ENCODE measurements at places on chromosomes 16 and 17. TPM values are rescaled to one million over a fixed set of nuclear protein-coding genes. Genes with fewer than 3 reads are reported as not detected.

Gene CLEC18C
- not detected for total RNA-seq

Gene SEZ6L2
- 0.63 TPM for total RNA-seq

Gene GPT2
- total RNA-seq, result 101 TPM

Gene ABCA6
- 50.2 TPM for total RNA-seq

Gene OTOP3
- total RNA-seq, result not detected

GRCh38 chr16:65312795-65313194 lies 190.9 kb upstream of the CDH11 start:
- no peak for DNase-seq

DNA sequence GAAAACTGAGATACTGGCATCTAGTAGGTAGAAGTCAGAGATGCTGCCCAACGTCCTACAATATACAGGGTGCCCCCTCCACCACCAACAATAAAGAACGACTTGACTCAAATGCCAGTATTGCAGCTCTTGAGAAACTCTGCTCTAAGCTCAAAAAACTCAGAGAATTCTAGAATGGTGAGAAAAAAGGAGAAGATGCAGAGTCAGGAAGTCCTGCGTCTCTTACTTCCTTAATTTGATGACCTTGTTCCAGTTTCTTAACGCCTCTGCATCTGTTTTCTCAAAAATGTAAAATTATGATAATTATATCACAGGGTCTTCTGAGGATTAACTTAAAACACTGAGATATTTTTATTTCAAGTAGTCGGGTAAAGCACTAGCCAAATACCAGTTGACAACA lies 1.7 kb upstream of the HSBP1 start:
- no peak for DNase-seq

DNA sequence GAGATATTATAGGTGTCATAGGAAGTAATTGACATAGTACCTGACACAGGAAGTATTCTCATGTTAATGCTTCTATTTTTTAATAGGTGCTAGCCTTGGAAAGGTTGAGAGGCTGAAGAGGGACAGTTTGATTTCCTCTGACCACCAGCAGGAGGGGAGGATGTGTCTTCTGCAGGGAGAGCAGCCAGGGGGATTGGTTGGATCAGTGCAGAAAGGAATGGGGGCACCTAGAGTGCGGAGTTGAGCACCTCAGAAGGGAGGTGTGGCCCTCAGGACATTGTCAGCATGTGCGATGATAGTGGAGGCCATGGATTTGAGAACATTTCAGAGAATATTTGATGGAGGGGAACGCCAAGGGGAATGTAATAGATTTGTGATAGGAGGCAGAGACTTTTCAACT lies 23.4 kb downstream of the HAPSTR1 start:
- no peak for DNase-seq

- DNase-seq, result no peak
These were observed 99.7 kb downstream of the CBLN1 start for GRCh38 chr16:49181791-49182518.

DNA sequence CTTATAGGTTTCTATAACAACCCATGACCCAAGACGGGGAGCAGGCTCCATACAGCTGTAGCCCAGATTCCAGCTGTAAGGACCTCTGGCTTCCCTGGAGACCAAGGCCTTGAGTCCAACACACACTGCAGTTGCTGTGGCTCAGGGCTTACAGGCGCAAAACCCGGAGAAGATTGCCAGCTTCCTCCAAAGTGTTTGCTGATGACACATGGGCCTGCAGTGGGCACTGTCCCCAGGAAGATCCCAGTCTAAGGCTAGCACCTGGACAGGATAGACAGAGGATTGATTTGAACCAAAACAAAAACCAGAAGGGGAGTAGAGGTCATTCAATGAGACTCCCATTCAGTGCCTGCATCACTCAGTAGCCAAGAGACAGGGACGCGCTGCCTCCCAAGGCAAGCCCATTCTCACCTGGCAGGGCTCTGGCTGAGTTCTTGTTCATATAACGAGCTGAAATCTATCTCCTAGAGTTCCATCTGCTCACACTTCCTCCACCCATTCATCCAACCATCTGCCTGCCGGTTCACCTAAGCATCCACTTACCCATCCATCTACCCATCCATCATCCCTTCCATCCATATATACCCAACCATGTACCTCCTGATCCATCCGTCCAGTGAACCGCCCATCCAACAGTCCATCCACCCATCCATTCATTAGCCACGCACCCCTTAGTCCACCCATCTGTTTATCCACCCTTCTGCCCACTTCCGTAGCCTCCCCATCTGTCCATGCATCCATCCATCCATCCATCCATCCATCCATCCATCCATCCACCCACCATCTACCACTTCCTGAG lies 10.2 kb downstream of the RAB11FIP4 start:
- DNase-seq, result no peak

DNA sequence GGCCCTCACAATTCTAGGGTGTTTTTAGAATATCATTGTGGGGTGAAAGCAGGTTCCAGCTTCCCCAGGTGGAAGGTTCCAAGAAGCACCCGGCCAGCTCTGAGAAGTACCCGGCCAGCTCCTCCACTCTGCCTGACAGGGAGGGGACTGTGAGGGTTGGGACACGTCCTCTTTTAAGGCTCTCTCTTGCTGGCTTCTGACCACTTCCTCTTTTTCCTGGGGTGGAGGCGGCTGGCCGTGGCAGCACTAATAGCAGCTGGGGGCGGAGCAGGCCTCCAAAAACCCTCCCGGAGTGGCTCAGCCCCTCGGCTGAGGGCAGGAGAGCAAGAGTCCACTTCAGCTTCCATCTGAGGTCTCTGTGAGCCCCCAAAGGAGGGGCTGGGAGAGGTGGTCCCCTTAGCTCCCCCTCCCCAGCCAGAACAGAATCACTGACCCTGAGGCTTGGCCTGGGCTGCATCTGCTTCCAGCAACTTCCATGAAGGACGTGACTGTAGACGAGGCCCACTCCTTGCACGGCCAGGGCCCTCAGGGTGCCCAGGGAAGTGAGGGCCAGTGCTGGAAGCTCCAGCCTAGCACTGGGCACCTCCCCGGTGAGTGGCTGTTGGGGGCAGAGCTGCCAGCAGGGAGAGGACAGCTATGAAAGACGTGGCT lies 26.7 kb upstream of the PLCG2 start:
- DNase-seq, result no peak

DNA sequence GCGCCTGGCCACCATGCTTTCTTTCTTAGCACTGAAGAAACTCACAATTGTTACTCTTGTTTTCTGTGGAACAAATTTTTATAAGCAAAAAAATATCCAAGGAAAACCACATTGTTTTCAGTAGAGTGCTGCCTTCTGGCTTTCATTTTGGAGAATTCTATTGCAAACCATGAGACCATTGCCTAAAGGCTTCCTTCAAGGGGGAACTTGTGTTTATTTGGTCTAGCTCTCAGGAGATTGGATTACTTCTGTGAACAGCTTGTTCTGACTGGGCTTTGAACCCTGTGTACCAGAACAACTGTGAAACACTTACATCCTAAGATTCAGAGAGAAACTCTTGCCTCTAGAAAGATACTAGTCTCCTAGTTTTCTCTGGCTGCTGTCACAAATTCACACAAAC lies 32.1 kb downstream of the TOM1L1 start:
- no peak for DNase-seq

- no peak for DNase-seq
These were observed 93.3 kb downstream of the TOX3 start for GRCh38 chr16:52453644-52454043.

- no peak for DNase-seq
These were observed 36.2 kb upstream of the CLEC3A start for GRCh38 chr16:77986011-77986740.

GRCh38 chr16:76913046-76913445 lies 277.9 kb upstream of the MON1B start:
- no peak for DNase-seq

DNA sequence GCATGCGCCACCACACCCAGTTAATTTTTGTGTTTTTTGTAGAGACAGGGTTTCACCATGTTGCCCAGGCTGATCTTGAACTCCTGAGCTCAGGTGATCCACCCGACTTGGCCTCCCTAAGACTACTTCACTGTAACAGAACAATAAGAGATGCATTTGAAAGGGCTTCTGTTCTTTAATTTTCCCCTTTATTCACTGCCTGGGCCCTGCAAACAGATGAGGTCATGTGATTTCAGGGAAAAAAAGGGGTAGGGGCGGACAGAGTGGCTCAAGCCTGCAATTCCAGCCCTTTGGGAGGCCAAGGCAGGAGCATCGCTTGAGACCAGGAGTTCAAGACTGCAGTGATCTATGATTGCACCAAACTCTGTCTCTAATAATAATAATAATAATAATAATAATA lies 36.3 kb downstream of the TMEM114 start:
- no peak for DNase-seq

- no peak for DNase-seq
These were observed 14.7 kb downstream of the GSPT1 start for GRCh38 chr16:11901091-11901490.

- DNase-seq, result no peak
These were observed 926 bp upstream of the SHCBP1 start for GRCh38 chr16:46621934-46622676.

DNA sequence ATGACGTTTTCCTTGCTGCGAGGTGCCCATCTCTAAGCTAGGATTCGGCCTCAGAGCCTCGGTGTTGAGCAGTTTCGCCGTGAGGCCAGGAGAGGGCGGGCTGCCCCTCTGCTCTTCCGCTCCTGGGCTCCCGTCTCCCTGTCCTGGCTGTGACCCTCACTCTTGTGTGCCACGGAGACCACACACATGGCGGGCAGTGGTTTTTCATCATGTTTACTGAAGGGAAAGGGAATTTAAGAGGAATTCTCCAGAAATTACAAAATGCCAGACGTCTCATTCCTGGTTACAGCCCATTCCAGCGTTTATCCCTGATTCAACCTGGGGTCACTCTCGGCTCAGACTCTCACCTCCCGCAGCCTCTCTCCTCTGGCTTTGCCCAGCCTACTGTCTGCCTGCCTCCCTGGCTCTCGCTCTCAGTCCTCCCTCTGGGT lies 96.8 kb upstream of the ELAC2 start:
- no peak for DNase-seq

GRCh38 chr17:58755577-58756245 lies at the start of gene PPM1E:
Gene PPM1E, plus strand, starts transcription at chr17:58755854.
- DNase-seq, result no peak

- no peak for DNase-seq
These were observed 680.7 kb upstream of the SALL1 start for GRCh38 chr16:51831595-51832367.

DNA sequence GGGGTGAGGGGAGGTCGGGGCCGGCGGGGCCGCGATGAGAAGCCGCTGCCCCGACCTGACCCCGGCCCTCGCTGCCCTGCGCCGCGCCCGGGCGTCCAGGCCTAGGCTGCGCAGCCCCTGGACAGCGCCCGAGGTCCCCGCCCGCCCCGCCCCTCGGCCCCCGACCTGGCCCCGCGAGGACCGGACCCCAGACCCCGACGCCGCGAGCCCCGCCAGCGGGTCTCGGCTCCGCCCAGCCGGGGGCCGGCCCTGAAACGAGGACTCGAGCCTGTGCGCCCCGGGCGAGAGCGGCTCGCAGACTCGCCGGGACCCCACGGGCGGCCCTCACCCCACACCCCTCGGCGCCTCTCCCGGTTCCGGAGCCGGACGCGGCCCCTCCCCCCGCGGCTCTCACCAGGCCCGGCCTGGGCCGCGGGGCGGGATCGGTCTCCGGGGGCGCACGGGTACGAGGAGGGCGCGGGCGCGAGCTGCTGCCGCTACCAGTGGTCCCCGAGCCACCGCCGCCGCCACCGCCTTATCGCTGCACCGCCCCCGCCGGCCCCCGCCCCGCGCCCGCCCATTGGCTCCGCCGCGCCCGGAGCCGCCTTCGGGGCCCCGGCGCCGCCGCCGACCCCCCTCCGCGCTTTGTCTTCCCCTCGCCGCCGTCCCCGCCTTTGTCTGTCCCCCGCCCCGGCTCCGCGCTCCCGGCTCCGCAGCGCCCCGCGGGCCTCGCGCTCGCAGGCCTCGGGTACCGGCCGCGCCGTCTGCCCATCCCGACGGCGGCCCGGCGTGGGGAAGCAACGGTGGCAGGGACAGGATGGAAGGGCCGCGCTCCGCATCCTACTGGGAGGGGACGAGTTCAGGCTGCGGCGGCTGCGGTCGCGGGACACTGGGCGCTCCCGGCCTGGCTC lies at the start of gene LIMD2:
TSS of gene LIMD2 (minus strand) at position 488 of the 890 bp plus-strand sequence. CDS start 827 bp downstream, outside the sequence.
- no peak for DNase-seq

GRCh38 chr17:81032641-81033480 lies 2.1 kb upstream of the BAIAP2 start:
- no peak for DNase-seq

GRCh38 chr17:33292981-33293867 lies at the start of gene ASIC2:
Gene ASIC2, minus strand, starts transcription at chr17:33293295.
- no peak for DNase-seq

DNA sequence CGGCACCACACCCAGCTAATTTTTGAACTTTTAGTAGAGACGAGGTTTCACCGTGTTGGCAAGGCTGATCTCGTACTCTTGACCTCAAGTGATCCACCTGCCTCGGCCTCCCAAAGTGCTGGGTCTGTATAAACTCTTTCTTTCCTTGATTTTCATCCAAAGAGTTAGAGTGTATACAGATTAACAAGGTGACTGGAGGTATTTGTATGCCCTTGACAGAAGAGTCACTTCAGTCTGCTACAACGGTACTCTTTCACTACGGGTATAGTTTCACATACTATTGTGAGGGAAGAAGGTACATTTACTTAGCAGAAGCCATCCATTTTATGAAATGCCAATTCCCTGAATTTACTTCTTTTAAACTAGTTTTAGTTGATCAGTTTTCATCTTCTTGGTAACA lies 32.5 kb downstream of the PPM1E start:
- DNase-seq, result no peak

GRCh38 chr17:49162866-49163265 lies 30.3 kb downstream of the B4GALNT2 start:
- DNase-seq, result no peak

DNA sequence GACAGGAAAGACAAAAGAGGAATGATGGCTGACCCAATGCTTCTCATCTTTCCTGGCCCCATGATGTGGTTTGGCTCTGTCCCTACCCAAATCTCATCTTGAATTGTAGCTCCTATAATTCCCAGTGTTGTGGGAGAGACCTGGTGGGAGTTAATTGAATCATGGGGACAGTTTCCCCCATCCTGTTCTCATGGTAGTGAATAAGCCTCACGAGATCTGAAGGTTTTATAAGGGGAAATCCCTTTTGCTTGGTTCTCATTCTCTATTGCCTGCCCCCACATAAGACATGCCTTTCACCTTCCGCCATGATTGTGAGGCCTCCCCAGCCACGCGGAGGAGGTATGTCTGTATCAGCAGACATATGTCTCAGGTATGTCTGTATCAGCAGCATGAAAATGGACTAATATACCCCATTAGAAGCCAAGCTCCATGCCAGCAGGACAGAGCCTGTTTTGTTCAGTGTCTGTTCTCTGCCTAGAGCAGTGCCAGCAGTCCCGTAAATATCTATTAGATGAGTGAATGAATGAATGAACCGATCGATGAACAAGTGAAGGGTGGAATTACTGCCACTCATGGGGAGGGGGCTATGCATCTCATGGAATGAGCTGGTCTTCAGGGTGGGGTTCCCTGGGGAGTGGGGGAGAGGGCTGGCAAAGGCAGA lies 304.4 kb downstream of the SOX9 start:
- DNase-seq, result no peak

- no peak for DNase-seq
These were observed 56.3 kb downstream of the GAN start for GRCh38 chr16:81371106-81371505.

GRCh38 chr16:75486014-75486675 lies 9.1 kb downstream of the CHST6 start:
- DNase-seq, result no peak

- DNase-seq, result no peak
These were observed 55.6 kb upstream of the CIBAR2 start for GRCh38 chr16:85167589-85168537.

- no peak for DNase-seq
These were observed 189.1 kb downstream of the CEP112 start for GRCh38 chr17:66002812-66003211.
